ENCODE measurements at places on chromosomes 11 and 22.

DNA sequence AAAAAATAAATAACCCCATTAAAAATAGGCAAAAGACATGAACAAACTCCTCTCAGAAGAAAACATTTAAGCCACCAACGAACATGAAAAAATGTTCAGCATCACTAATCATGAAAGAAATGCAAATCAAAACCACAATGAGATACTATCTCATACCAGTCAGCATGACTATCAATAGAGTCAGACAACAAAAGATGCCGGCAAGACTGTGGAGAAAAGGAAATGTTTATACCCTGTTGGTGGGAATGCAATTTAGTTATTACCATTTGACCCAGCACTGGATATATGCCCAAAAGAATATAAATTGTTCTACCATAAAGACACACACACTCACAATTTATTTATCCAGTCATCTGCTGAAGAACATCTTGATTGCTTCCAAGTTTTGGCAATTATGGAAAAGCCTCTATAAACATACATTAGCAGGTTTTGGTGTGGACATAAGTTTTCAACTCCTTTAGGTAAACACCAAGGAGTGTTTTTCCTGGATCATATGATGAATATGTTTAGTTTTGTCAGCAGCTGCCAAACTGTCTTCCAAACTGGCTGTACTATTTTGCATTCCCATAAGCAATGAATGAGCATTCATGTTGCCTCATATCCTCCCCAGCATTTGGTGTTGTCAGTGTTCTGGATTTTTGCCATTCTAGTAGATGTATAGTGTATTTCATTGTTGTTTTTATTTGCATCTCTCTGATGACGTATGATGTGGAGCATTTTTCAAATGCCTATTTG, 28.0 kb downstream of the OR8D1 start:
- no peak for DNase-seq

DNA sequence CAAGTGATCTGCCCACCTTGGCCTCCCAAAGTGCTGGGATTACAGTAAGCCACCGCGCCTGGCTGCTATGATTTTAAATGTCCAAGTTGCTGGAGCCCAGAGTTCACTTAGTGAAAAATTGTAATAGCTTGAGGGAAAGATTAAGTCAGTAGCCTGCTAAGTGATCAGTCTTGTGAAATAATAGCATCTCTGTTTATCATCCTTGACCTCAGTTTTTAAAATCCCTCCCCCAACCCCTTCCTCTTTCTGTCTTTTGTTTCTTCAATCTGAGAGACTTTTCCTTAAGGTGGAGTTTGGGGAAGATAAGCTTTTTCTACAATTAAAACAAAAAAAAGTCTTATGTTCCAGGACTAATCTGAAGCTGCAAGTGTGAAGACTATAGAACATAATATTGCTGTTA, 6.4 kb downstream of the HIPK3 start:
- no peak for DNase-seq

DNA sequence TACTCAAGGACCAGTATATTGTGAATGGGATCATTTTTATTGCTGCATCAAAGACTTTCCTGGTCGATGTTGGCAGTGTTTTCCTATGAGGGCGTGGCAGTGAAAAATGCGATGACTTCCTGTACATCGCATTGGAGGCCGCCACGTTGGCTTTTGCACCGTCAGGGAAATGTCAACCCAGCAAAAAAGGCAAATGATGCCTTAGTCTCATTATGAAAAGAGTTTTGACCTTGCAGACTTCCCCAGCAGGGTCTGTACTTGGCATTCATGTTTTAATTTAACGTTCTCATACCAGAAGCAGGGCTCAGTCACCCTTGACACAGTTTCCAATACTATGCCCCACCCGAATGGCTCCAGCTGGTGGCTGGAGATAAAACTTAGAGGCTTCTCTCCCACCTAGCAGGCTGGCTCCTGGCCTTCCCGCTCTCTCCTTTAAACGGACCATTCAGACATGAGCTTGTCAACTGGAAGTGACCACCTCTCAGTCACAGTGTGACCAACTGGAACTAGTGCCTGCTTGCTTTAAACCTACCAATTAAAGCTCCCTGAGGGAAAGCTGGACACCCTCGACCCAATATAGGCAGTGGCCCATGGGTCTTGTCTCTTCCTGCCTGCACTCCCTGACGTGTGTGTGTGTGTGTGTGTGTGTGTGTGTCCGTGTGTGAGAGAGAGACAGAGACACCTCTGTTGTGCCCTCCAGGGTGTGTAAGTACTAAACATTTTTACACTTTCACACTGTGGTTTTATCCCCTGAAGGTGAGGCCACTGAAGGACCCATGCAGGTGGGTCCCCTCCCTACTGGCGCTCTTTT, 8.7 kb upstream of the GDPD5 start:
- no peak for DNase-seq

GRCh38 chr11:117281869-117282268, 9.3 kb upstream of the BACE1-AS start:
- DNase-seq = no peak

- no peak for DNase-seq
Measured at GRCh38 chr11:14446701-14447169, 52.9 kb downstream of the COPB1 start.

- DNase-seq = no peak
Measured at GRCh38 chr11:27162237-27162636, 121.6 kb downstream of the BBOX1 start.

DNA sequence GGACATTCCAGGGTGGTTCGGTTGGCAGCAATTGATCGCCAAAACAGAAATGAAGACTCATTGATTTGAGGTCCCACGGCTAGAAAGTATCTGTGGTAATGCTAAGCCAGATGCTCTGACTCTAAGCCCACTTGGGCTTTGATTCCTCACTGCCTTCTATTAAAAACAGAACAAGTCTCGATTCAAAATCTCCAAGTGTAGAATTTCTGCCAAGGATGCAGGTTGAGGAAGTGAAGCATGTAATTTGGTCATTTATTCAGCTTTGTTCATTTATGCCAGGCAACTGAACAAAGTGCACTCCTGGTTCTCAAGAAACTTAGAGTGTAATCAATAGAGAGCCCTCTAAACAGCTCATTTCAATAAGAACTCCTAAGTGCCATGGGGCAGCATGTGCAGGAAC, 2.3 kb upstream of the CEP295 start:
- DNase-seq = no peak

GRCh38 chr11:128463371-128463829, 124.0 kb downstream of the ETS1 start:
- DNase-seq = no peak

DNA sequence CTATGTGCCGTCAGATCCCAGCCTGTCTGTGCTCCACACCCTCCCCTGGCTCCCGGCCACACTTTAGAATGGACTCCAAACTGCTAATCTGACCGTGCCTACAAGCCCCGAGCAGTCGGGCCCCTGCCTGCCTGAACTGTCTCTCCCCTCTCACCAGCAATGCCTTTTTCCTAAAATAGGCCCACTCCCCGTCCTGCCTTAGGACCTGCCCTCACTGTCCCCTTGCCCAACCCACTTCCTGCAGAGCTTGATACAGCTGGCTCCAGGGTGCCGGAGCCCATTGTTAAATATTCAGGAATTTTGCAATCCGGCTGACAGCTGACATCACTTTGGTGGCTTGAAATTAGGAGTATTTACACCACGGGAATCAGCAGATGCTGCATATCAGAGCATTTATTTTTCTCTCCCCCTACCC, 21.4 kb downstream of the MN1 start:
- no peak for DNase-seq

DNA sequence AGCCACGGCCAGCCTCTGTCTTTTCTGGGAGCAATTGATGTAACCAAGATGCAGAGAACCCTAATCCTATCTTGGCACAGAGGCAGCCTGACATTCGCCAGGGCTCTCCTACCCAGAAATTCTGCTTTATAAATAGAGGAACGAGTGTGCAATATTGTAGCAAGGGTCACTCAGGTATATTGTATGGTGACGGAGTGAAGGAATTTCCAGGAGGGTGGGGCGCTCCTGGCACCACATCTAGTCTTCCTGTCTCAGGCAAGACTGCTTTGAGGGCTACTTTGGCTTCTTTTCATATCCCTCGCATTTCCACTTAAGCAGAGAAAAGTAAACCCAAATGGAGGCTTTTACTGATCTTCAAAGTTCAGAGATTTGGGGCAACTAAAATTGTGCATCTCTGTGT, 114.4 kb downstream of the BARX2 start:
- no peak for DNase-seq

GRCh38 chr22:40953471-40953870, 2.3 kb downstream of the RBX1 start:
- DNase-seq = no peak

DNA sequence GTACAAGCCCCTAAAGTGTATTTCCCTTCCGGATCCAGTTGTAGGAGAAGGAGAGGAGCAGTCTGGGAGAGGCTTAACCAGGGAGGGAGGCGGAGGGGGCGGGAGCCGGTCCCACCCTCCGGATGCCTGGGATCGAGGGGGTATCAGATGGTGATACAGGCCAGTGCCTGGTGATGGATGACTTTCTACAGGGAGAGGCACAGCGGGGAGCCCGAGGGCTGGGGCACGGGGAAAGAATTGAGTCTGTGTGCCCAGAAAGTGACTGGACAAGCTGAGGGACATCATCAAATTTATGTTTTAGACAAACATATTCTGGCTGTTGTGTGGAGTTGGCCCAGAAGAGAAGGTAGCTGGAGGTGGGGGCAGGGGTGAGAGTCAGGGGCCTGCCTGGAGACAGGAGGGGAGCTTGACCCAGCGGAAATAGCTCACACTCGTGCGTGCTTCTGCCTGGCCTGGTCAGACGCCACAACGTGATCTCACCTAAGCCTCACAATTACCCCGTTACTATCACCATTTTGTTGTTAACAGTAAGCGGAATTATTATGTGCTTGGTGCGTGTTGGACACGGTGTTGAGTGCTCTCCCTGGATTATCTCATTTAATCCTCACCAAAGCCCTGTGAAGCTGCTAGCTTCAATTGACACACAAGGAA, 42.4 kb downstream of the AMPD3 start:
- DNase-seq = no peak

DNA sequence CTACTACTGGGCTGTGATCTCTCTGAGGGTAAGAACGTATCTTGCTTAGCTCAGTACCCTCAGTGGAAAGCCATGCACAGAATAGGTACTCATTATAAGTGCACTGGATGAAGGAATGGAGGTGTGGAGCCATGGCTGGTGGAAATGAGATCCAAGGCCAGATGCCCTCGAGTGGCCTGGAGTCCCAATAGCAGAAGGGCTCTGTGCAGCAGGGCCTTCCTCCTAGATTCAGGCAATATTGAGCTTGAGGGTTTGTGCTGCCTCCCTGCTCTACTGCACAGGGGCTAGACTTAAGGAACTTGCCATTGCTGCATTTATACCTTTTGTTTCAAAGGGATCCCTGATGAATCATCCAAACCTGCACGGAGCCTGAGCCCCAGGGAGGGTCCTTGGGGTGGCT, 33.6 kb upstream of the TUB start:
- no peak for DNase-seq
